Naive thymus-derived CD8-positive, alpha-beta T cell (primary cell): ENCODE measurements at places on chromosomes 13 and 19.

DNA sequence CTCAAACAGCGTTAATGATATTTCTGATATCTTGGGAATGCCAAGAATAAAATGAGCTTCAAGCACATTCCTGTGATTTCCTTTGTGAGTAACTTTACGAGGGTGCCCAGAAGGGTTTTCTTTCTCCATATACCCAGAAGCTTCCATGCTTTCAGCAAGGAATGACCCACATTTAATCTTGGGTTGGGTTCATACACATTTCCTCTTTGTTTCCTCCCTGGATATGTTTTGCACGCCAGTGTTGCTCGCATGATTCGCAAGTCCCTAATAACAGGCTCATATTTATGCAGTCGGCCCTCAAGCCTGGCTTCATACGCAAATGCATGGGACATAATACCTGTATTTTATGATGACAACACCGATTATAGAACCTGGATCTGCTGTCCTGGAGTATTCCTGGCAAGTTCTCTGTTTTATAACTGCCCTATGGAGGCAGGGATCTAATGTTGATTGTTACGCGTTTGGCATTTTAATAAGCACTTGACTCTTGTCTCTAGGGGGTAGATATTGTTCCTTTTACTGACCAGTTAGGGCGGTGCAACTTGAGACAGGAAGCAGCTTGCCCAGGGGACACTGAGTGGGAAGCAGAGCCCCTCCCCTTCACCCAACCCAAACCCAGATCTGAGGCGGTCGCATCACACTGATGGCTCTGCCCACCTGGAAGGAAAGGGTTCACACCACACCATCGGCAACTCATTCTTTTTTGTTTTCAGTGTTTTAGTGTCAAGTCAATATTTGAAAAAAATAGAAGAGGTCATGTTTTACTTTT, 220.4 kb upstream of the SOX1 start:
- no peak overlapping the region for H3K4me3 ChIP-seq
- peaks cover 22% of the 10 kb centered on the region for H3K27me3 ChIP-seq
- H3K27ac ChIP-seq, result no peak overlapping the region
- H3K36me3 ChIP-seq, result no peaks in the 10 kb centered on the region

GRCh38 chr19:40335855-40336600, 12.2 kb downstream of the C19orf47 start:
- no peak overlapping the region for H3K27ac ChIP-seq
- no peaks in the 10 kb centered on the region for H3K27me3 ChIP-seq
- H3K36me3 ChIP-seq, result peaks cover 72% of the 10 kb centered on the region
- DNase-seq, result no peak

GRCh38 chr19:1917146-1917545, 11.9 kb downstream of the ADAT3 start:
- no peak for DNase-seq
- H3K4me1 ChIP-seq, result no peaks in the 10 kb centered on the region
- no peak overlapping the region for H3K4me3 ChIP-seq
- H3K27me3 ChIP-seq, result no peaks in the 10 kb centered on the region

DNA sequence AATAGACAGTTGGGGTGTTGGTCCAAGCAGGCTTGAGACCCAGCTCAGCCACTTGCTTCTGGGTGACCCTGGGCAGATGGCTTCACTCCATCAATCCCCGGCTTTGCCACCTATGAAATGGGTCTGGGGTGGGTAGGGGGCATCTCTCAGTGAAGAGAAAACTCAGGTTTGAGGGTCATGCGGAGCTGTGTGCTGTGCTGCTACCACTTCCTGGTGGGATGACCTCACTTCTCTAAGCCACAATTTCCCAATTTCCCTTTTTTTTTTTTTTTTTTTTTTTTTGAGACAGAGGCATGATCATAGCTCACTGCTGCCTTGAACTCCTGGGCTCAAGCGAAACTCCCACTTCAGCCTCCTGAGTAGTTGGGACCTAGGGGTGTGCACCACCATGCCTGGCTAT, 4.6 kb upstream of the PLAUR start:
- H3K27ac ChIP-seq, result no peak overlapping the region
- DNase-seq, result no peak
- H3K36me3 ChIP-seq, result no peaks in the 10 kb centered on the region
- H3K4me3 ChIP-seq, result no peak overlapping the region
- peaks cover 10% of the 10 kb centered on the region for H3K4me1 ChIP-seq

- no peak for DNase-seq
- H3K36me3 ChIP-seq, result peaks cover 21% of the 10 kb centered on the region
- H3K27ac ChIP-seq, result no peak overlapping the region
- peaks cover 16% of the 10 kb centered on the region for H3K27me3 ChIP-seq
Observed at GRCh38 chr13:25181597-25181996, 9.5 kb upstream of the AMER2 start.

DNA sequence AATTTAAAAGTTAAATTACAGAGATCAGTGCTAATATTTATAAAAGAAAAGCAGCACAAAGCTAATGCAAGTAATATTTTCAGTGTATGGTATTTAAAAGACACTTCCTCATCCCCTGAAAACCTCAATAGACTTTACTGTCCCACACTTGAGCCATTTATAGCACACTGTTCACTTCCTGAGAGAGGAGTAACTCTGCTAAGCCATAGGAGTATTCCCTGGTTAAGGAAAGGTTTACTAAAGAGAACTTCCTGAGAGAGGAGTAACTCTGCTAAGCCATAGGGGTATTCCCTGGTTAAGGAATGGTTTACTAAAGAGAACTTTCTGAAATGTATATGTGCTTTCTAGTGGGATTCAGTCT, 159.4 kb downstream of the NHLRC3 start:
- no peaks in the 10 kb centered on the region for H3K4me1 ChIP-seq
- H3K36me3 ChIP-seq, result no peaks in the 10 kb centered on the region
- no peak for DNase-seq
- H3K27me3 ChIP-seq, result peaks cover 12% of the 10 kb centered on the region
- H3K4me3 ChIP-seq, result no peak overlapping the region
- no peak overlapping the region for H3K27ac ChIP-seq

- H3K36me3 ChIP-seq, result no peaks in the 10 kb centered on the region
- H3K27me3 ChIP-seq, result peaks cover 9% of the 10 kb centered on the region
- DNase-seq, result no peak
- no peaks in the 10 kb centered on the region for H3K4me1 ChIP-seq
Observed at GRCh38 chr13:52780611-52781010, 41.0 kb upstream of the CNMD start.

GRCh38 chr19:45275370-45275971, 24.4 kb downstream of the MARK4 start:
- H3K36me3 ChIP-seq, result no peaks in the 10 kb centered on the region
- H3K4me3 ChIP-seq, result no peak overlapping the region
- H3K27me3 ChIP-seq, result no peaks in the 10 kb centered on the region

DNA sequence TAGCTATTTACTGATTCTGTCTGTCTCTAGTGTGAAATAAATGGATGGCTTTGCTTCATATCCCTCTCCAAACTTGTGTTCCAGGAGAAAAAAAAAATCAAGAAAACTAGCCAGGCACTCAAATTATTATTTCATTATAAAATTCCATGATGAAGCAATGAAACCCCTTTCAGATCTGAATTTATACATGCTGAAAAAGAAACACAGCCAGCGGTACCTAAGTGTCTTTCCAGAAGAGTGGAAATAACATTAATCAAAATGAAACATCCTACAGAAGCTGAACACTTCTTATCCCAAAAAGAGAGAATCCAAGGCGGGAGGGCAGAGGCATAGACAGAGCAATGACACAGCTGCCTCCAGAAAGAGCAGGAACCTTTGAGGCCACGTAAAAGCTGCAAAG, 15.9 kb downstream of the ENOX1 start:
- H3K27ac ChIP-seq, result no peak overlapping the region
- no peaks in the 10 kb centered on the region for H3K4me1 ChIP-seq
- no peak overlapping the region for H3K4me3 ChIP-seq
- no peaks in the 10 kb centered on the region for H3K27me3 ChIP-seq
- H3K36me3 ChIP-seq, result no peaks in the 10 kb centered on the region

- no peaks in the 10 kb centered on the region for H3K27me3 ChIP-seq
- peaks cover 5% of the 10 kb centered on the region for H3K36me3 ChIP-seq
- peak overlapping the region; percentile 86 for H3K27ac ChIP-seq
Observed at GRCh38 chr19:38869836-38870607, 8.1 kb downstream of the RINL start.

- H3K27me3 ChIP-seq, result no peaks in the 10 kb centered on the region
- DNase-seq, result no peak
- H3K36me3 ChIP-seq, result no peaks in the 10 kb centered on the region
- peaks cover 3% of the 10 kb centered on the region for H3K4me1 ChIP-seq
Observed at GRCh38 chr13:32910530-32910929, 105.7 kb upstream of the KL start.

DNA sequence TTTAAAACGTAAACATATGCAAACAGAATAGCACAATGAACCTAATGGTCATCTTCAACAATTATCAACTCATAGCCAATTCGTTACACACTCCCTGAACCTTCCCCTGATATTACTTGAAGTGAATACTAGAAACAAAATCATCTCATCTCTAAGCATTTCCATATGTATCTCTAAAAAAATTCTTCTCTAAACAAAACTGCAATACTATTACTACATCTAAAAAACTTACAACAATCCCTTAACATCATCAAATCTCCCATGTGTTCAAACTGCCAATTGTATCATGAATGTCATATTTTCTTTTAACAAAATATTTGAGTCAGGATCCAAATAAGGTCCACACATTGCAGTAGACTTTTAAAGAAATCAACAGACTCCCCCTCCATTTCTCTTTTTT, 61.4 kb downstream of the FRY start:
- no peak for DNase-seq
- H3K36me3 ChIP-seq, result no peaks in the 10 kb centered on the region
- H3K4me1 ChIP-seq, result peaks cover 2% of the 10 kb centered on the region

- H3K4me1 ChIP-seq, result peaks cover 58% of the 10 kb centered on the region
- no peaks in the 10 kb centered on the region for H3K27me3 ChIP-seq
- H3K27ac ChIP-seq, result peak overlapping the region; percentile 5
- peaks cover 31% of the 10 kb centered on the region for H3K36me3 ChIP-seq
- peak overlapping the region; percentile 98 for H3K4me3 ChIP-seq
Observed at GRCh38 chr19:35739275-35740107, 2.8 kb downstream of the IGFLR1 start.

DNA sequence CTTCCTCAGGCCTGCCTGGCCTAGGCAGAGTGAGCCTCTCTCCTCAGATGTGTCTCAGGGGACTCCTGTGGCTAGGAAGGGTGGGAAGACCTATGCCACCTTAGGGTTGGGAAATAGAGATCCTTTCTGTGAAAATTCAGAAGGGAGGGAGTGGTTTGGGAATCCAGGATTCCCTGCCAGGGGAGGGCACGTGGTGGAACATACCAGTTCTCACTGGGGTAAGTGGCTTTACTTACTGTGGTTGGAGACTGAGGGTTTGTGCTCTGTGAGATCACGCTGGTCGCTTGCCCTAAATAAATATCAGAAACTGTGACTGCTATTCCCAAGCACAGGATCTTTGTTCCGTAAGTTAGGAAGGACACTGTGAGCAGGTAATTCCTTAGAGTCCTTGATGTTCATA, 16.9 kb downstream of the CEACAM1 start:
- peaks cover 9% of the 10 kb centered on the region for H3K36me3 ChIP-seq

DNA sequence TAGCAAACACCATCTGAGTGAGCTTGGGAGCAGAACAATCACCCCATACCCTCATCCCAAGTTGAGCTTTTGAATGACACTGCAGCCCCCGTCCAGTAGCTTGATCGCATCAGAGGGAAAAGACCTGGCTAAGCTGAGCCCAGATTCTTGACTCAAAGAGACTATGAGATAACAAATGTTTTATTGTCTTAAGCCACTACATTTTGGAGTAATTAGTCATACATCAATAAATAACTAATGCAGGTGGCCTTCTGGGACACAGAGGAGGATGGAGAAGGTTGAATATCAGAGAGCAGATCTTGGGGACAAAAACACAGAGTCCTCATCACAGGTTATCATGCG, 24.6 kb upstream of the IGSF23 start:
- H3K27ac ChIP-seq, result no peak overlapping the region
- no peaks in the 10 kb centered on the region for H3K36me3 ChIP-seq
- no peak overlapping the region for H3K4me3 ChIP-seq
- H3K4me1 ChIP-seq, result peaks cover 1% of the 10 kb centered on the region

DNA sequence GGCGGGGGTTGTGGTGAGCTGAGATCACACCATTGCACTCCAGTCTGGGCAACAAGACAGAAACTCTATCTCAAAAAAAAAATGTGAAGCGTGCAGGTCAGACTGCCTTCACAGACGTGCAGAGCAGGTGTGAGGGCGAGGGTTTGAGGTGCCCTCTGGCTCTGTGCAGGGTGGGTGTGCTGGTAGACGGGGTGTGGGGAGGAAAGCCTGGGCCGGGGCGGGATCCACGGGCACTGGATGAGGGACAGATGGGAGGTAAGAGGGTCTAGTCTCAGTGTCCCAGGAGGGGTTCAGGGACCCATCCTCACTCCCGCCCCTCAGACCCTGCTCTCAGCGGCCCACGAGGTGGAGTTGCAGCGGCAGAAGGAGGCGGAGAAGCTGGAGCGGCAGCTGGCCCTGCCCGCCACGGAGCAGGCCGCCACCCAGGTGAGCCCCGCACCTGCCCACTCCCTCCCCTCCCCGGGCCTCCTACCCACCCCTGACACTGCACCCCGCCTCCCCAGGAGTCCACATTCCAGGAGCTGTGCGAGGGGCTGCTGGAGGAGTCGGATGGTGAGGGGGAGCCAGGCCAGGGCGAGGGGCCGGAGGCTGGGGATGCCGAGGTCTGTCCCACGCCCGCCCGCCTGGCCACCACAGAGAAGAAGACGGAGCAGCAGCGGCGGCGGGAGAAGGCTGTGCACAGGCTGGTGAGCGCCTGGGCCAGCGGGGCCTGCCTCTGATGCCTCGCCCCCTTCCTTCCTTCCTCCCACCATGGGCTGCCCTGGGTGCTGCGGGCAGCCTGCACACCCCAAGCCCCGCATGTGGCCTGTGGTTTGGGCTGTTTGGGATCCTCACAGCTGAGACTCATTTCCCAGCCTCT, 9.1 kb downstream of the NOP53 start:
- H3K27ac ChIP-seq, result no peak overlapping the region
- peaks cover 18% of the 10 kb centered on the region for H3K4me1 ChIP-seq
- H3K36me3 ChIP-seq, result peaks cover 18% of the 10 kb centered on the region
- no peaks in the 10 kb centered on the region for H3K27me3 ChIP-seq
- peak overlapping the region; percentile 39 for H3K4me3 ChIP-seq

DNA sequence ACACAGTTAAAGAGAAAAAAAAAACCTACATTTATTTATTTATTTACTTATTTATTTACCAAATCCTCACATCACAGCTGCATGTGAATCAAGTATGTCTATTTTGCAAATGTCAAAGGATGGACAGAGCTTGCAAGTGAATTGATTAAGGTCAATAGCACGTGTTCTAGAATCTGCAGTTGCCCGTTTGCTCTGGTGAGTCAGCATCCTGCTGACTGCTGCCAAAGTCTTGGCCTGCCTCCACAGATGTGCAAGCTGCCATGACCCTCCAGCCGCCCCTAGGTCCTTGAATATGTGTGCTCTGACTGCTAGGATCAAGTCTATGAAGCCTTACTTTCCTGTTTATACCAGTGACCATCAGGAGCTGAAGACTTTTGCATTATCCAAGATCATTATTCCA, 320.6 kb downstream of the GPC5 start:
- H3K4me3 ChIP-seq, result no peak overlapping the region
- no peaks in the 10 kb centered on the region for H3K36me3 ChIP-seq
- no peak overlapping the region for H3K27ac ChIP-seq
- no peak for DNase-seq
- H3K27me3 ChIP-seq, result peaks cover 11% of the 10 kb centered on the region

GRCh38 chr19:23436944-23437343, 41.7 kb upstream of the ZNF91 start:
- no peak for DNase-seq
- peaks cover 2% of the 10 kb centered on the region for H3K36me3 ChIP-seq
- no peaks in the 10 kb centered on the region for H3K4me1 ChIP-seq
- H3K4me3 ChIP-seq, result no peak overlapping the region
